Osteocyte (in vitro differentiated cells): ENCODE measurements at places on chromosomes 5 and 9. TPM values are rescaled to one million over a fixed set of nuclear protein-coding genes. Genes with fewer than 3 reads are reported as not detected.

DNA sequence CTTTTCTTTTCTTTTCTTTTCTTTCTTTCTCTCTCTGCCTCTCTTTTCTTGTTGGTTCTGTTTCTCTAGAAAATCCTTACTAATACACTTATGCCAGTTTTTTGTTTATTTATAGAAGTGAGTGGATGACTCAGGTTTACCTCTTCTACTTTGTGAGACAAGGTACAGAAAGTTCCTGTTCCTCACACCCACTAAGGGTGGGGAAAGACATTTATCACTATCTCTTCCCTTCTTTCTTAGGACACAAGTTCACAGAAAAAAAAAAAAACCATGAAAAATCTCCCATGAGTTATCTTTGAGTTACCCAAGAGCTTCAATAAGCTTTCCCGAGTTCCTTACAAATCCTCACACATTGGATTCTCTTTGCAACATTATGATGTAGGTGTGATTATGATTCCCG, 60.9 kb upstream of the CD180 start:
- DNase-seq: no peak

The PTGER4 gene
- 68.0 and 70.0 TPM in 2 replicates for total RNA-seq

The KIAA0825 gene
- total RNA-seq: 5.0 and 5.6 TPM in 2 replicates

DNA sequence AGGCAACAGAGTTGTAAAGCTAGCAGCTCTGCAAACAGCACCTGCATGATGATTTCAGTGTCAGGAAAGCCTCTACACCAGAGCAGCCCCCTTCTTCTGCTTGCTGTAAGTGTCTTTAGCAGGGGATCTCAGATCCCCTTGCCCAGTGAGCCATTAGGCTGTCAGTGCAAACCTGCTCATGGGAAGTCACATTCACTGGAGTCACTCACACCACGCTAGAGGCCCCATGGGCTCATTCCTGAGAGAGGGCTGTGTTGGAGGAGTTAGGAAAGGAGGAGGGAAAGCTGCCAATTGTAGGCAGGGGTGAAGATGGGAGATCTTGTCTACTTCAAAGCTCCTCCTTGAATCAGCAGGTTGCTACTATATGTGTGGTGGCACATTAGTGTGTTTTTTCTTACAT, 275.2 kb downstream of the SMARCA2 start:
- no peak for DNase-seq

The SPATA6L gene
- total RNA-seq: 1.2 and 1.9 TPM in 2 replicates

GRCh38 chr9:136939996-136940525, 4.5 kb downstream of the FBXW5 start:
- DNase-seq: no peak

DNA sequence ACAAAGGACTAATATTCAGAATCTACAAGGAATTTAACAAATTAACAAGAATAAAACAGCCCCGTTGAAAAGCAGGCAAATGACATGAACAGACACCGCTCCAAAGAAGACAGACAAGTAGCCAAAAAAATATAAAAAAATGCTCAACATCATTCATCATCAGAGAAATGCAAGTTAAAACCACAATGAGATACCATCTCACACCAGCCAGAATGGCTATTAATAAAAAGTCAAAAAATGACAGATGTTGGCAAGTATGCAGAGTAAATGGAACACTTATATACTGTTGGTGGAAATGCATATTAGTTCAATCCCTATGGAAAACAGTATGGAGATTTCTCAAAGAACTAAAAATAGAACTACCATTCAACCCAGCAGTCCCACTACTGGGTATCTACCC, 302.7 kb upstream of the RGMB start:
- DNase-seq: no peak
